ENCODE measurements at places on chromosomes 1 and 21.
A peak's percentile ranks its signal among the peaks of the same experiment; 100 is the strongest.

DNA sequence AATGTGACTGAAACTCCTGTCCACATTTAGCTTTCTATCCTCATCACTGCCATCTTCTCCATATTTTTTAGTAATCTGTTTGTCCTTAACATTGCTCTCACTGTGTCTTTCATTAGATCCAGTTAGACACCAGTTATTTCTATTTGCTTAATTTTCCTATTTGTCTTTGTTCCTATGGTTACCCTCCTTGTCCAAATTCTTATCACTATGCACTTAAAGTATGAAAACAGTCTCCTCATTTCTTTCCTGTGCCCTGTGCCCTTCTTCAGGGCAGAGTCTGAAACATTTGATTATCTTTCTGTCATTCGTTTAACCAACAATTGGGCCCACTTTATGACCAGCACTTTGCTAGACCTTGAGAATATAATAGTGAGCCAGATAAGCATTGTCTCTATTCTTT, 64.2 kb downstream of the SLC30A7 start:
- DNase-seq, result no peak

DNA sequence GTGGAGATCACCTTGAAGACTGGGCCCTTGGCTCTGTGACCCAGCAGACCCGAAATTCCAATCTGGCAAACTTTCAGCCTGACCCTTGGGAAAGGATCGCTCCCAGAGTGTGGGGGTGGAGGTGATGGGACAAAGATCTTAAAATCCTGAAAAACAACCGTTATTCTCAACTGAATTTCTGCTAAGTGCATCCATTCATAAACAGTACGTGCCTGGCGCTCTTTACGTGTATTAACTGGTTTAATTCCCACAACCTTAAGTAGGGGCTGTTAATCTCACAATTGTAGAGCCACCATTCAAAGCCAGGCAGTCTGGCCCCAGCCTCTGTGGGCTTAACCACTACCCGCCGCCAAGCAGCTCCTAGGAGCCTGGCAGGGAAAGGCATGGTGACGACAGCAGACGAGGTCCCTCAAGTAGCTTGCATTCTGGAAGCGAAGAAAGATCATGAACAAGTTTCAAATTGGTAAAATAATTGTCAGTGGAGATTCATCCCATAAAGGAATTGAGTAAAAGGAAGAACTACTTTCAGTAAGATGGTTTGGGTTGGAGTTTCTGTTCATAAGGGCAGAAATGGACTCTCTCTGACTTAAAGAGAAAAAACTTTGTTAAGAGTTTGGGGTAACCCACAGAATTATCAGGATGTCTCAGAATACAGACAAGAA, 11.4 kb upstream of the RGS16 start:
- peak; percentile 9 for DNase-seq

DNA sequence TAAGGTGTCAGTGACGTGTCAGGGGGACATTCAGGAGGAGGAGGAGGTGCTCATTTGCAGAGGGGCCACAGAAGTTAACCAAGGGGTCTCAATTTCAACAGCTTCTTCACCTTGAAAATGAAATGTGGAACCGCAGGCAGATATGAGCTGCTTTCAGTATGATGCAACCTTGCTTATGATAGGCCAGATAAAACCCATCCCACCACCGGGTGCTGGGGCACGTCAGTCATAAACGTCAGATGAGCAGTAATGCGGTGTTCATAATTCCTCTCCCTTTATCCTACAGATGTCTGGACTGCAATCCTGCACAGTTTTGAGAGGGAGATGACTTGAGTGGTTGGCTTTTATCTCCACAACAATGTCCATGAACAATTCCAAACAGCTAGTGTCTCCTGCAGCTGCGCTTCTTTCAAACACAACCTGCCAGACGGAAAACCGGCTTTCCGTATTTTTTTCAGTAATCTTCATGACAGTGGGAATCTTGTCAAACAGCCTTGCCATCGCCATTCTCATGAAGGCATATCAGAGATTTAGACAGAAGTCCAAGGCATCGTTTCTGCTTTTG, 1.7 kb downstream of the PTGFR start:
- DNase-seq, result no peak

DNA sequence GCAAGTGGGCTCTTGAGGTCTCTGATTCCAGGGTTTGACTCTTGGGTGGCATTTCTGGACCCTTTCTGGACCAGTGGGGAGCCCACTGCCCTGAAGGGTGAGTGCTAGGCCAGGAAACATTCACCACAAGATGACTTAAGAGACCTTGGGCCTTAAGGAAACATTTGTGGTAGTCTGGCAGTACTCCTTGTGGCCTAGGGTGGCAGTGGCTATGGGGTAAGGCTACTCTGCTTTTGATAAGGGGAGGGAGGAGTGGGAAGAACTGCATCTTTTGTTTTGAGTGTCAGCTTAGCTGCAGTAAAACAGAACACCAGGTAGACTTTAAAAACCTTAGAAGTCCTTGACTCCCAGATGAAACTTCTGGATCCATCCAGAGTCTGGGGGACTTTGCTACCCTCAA, 529.3 kb upstream of the LRRC7 start:
- DNase-seq, result no peak

GRCh38 chr1:38464071-38464661, 395.4 kb downstream of the RRAGC start:
- DNase-seq, result no peak

Data from cerebellar nuclear complex (tissue), 1 donor.